HepG2 (cell line): ENCODE measurements at places on chromosomes 16 and 17. TPM values are rescaled to one million over a fixed set of nuclear protein-coding genes. Genes with fewer than 3 reads are reported as not detected.
A peak's percentile ranks its signal among the peaks of the same experiment; 100 is the strongest.

SULT1A2 gene
- total RNA-seq = 34.2 and 35.2 TPM in 2 replicates

SRCIN1 gene
- 0.90 and 1.2 TPM in 2 replicates for total RNA-seq

TMED6 gene
- 6.4 and 14.4 TPM in 2 replicates for total RNA-seq

CLEC18C gene
- total RNA-seq = 0.13 and 0.15 TPM in 2 replicates

NPIPA3 gene
- total RNA-seq = 0.71 TPM in 1 of 2 replicates, not detected in the other

TOX3 gene
- total RNA-seq = 12.1 and 14.5 TPM in 2 replicates

DNA sequence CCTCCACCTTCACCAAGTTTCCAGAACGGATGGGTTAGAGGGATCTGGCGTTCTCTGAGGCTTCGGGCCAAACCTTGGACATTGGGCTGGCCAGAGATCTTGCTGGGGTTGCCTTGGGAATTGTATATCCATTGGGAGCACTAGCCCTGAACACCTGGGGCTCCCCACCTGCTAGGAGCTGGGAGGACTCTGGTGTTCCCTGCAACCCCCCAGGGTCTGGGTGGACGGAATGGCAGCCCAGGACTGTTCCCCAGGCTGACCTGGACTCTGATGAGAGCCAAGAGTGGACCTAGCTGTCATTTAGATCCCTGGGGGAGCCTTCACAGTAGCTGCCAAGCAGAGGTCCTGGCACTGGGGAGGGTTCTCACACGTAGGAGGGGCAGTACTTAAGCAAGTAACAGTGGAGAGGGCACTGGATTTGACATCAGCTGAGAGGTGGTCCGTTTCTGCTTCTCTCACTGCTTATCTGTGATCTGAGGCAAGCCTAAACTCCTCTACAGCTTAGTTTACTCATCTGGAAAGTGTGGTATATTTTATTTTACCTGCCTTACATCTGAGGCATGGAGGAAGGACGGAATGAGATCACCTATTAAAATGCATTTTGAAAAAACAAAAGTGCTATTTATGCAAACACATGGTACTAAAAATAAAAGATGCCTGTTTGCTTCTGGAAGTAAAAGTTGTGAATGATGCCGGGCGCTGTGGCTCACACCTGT is 11.7 kb downstream of the SOCS3 start:
- no peak for DNase-seq

- no peak for DNase-seq
These were observed 15.2 kb downstream of the C1QTNF1 start for GRCh38 chr17:79039171-79039570.

GRCh38 chr17:44241106-44241624 is 21.7 kb upstream of the UBTF start:
- DNase-seq = no peak

GRCh38 chr17:80283116-80283852 is 22.6 kb downstream of the RNF213 start:
- no peak for DNase-seq

GRCh38 chr16:2365397-2366294 is 25.1 kb upstream of the ABCA3 start:
- no peak for DNase-seq

GRCh38 chr17:14693382-14693781 is 392.5 kb downstream of the HS3ST3B1 start:
- DNase-seq = no peak

DNA sequence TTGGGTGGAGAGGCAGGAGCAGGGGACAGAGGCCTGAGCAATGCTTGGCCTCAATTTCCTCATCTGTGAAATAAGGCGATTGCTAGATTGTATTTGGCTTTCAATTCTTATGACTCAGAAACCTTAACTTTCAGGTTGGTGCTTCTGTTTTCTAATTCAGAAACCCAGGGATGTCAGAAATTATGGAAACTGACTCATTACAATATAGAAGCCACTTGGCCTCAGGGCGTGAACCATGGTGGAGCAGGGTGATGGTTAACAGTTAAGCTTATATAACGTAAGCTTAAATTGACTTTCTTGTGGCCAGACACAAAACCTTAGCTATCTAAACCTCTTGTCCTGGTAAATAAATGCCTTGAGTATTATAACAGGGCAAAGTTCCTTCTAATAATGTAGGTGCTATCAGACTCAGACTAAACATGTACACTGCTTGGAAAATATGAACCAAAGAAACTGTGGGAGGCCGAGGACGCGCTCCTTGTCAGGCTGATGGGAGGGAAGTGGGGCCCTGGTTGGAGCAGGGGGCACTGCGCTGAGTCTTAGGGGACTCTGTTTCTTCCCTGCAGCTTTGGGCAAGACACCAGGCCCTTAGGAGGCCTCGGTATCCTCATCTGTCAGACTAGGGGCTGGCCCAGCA is 17.1 kb upstream of the SREBF1 start:
- DNase-seq = no peak

- DNase-seq = no peak
These were observed 70.0 kb downstream of the C16orf78 start for GRCh38 chr16:49443576-49443975.

DNA sequence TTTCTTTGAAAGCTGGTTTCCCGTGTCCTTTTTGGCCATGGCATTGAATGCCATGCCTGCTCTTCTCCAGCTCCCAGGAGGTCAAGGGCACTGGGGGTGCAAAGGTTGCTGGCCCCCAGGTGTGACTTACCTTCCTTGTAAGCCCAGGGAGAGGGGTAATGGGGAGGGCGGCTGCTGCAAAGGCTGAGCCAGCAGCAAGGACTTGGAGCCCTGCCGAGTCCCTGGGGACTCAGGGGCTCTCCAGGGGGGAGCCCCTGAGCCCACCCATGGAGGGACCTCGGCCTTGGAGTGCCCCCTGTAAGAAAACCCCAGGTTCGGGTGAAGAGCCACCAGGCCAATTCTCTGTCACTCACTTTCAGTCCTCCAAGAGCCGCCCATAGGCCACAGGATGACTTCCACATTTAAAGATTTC is 5.9 kb upstream of the CCL22 start:
- DNase-seq = no peak

DNA sequence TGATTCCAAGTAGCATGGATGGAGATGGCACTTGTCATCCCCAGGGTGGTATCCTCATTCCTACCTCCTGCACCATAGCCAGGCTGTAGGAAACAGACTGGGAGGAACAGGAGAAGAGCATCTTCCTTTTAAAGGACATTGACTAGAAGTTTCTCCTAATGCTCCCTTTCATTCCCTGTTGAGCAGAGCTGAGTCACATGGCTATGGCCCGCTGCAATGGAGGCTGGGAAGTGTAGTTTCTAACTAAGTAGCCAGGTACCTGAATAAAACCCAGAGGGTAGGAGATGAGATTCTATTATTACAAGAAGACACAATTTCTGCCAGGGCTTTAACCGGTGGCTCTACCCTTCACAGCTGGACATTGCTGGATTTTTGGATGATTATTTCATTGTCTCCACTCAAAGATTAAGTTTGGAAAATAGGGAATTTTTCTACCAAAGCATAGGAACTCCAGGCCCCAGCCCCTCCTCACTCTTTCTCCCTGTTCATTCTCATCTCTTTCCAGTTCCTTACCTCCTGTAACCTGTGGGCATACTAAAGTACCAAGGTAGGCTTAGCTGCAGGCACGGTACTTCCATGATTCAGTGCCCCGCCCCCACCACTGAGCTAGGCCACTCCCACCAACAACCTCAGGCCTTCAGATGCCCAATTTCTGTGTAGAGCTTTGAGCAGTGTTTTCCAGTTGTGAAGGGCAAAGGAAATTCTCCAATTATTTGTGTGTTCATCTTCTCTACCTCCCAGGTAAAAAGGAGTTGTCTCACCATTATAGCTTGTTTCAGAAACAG is 378.3 kb downstream of the CDH13 start:
- no peak for DNase-seq

- DNase-seq = no peak
These were observed 16.1 kb downstream of the ABCA3 start for GRCh38 chr16:2324296-2324859.

GRCh38 chr17:45149669-45150664 is 1.7 kb downstream of the HEXIM1 start:
- no peak for DNase-seq

GRCh38 chr16:27681681-27682080 is 131.7 kb downstream of the KATNIP start:
- DNase-seq = no peak

GRCh38 chr17:8503368-8503767 is 67.7 kb downstream of the NDEL1 start:
- DNase-seq = no peak

- peak; percentile 93 for DNase-seq
These were observed 26.4 kb downstream of the EEF2K start for GRCh38 chr16:22232277-22233036.

DNA sequence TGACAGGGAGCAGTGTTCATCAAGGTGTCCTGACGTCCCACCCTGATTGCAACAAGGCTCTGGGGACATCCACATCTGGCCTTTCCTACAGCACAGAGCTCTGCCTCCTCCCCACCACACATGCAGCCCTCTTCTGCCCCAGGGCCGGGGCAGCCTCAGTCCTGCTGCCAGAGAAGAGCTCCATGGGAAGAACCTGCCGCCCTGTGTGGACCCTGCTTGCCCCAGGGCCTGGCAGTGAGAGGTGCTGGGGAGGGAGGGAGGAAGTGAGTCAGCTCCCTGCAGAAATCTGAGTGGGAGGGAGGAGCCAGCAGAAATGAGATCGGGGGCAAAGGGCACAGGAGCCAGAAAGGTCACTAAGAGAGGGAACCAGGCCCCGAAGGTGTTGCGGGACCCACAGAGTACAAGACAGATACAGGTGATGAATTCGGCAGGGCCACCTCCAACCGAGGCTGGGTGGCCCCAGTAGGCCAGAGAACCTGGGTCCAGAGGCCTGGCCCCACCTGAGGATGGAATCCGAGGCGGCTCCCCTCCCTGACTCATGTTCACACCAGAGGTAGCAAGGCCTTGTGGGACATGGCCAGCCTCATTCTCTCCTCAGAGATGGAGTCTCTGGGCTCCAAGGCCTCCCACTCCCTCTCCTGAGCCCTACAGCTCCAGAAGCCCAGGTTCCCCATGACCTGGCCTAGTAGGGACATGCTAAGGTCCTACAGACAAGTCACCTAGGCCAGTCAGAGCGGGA is 24.8 kb downstream of the MYO18A start:
- peak; percentile 85 for DNase-seq

DNA sequence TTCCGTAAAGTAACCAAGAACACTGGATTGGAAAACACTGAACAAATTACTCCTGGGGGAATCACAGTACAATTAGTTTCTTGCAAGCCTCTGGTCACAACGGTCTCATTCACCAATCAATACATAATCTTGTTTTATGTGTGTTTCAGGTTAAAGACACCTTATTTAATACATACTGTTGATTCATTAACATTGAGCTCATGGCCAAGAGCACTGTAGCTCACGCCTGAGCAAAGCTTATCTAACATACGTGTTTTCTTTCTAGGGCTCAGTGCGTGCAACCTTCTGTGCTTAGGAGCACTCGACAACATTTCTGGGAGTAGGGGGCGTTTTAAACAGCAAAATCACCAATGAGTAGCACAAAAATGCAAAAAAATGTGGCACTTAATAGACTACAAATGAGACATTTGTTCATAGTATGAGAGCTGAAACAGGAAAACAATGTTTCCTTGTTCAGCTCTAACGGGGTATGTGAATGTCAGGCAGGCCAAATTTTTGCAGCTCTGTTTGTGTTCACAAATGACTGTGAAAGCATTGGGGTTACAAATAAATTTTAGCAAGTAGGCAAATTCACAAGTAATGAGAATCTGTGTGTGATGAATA is 206.2 kb downstream of the CNTNAP4 start:
- DNase-seq = no peak

- DNase-seq = no peak
These were observed 203.5 kb upstream of the GOT2 start for GRCh38 chr16:58937661-58938060.

DNA sequence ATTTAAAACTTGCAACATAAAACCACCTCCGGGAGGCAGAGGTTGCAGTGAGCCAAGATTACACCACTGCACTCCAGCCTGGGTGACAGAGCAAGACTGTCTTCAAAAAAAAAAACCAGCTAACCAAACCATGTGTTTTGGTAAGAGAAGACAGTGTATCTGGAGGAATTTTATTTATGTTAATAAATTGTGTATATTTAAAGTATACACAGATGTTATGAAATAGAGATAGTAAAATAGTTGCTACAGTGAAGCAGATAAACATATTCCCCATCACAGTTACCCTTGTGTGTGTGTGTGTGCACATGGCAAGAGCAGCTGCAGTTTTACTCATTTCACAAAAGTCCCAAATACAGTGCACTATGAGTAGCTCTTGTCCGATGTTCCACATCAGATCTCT is 54.8 kb upstream of the CRISPLD2 start:
- DNase-seq = no peak

GRCh38 chr17:45692661-45693060 is 91.5 kb upstream of the CRHR1 start:
- DNase-seq = no peak

DNA sequence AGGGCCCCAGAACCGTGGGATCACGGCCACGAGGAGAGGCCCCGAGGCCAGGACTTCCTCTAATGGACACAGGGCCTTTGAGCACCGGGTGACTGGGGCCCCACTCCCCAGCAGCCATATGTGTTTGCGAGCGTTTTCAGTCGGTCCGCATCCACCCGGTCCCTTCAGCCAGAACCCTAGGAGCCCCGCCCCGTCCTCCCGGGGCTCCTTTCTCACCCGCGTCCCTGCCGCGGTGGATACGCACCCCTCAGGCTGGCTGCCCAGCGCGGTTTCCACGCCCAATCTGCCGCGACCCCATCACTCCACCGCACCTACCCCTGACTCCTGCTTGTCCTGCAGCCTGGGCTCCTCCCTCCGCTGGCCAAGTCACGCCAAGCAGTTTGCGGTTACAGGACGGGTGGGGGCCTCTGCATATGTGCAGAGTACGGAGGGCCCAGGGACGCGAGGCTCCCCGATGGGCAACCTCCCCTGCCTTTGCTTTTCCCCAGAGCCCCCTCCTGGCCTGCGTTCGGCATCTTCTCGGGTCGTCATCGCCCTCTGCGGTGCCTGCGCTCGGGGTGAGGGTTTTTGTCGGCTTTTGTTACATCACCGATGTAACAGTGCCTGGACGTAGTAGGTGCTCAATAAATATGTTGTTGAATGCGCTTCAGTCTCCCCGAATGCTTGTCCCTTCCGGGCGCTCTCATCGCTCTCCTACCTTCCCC is 1.0 kb upstream of the TTYH2 start:
- DNase-seq = no peak

DNA sequence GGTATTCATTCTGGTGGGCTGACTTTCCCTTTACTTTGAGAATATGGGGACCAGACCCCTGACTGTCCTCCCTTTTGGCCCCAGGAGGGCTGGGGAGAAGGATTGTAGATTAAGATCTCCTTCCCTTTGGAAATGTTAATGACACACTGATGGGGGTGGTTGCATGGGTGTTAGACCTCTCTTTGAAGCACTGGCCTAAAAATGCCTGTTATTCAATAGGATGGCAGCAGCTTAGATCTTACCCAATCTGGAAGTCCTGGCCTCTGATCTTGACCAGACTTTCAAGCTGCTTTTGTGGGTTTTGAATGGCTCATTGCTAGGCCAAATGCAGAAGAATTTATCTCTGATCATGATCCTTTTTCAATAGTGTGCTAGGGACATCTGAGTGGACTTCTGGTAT is 25.7 kb downstream of the MAP3K3 start:
- DNase-seq = no peak

GRCh38 chr17:22600644-22601298 is 908.4 kb downstream of the KCNJ18 start:
- peak; percentile 35 for DNase-seq

DNA sequence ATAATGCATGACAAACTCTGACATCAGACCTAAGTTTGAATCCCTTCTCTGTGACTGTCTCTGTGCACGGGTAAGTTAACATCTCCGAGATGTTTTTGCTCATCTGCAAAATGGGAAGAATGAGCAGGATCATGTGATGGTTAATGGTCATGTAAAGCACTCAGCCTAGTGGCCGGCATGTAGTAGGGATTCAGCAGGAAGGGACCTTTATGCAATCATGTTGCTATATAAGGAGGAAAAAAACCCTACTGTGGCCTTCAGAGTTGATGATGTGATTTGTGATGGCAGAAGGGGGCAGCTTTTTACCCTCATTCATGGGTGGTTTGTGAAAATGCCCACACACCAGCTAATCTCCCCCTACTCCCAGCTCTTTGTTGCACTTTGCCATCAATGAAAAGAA is 24.1 kb downstream of the CLEC16A start:
- no peak for DNase-seq
